ENCODE measurements at places on chromosomes 3 and 15.

DNA sequence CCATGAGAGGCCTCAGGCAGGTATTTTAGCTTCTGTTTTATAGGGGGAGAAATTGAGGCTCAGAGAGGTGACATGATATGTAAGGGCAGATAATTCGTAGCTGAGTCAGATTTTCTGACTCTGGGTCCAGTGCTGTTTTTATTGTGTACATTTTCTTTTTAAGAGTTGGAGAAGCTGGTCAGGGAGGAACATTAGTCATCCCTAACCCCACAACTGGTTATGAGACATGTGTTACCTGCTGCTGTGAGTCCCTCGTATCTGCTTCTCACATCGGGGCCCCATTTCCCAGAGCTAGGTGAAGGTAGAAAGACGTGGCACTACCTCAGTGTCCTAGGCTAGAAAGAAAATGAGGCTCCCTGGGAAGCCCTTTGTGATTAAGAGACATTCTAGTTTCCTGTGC lies 28.6 kb downstream of the GALNT15 start:
- DNase-seq: no peak

GRCh38 chr3:150106740-150107428 lies 136.2 kb upstream of the PFN2 start:
- DNase-seq: no peak

DNA sequence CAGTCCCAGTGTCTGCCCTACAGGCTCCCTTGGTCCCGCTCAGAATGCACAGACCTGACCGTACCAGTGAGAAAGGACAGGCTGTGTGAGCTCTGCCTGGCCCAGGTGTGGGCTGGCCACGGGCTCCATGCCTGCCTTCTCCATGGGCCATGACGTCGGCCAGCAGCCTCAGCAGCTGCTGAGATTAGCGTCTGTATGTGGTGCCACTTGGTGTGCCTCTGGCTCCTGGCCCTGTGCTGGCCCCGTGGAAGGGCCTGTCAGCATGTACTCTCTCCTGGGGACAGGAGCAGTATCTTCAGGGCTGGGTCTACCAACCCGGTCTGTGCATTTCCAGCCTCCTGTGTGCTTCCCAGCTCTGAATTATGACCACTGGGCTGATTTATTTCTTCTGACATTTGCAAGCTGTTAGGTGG lies 25.7 kb downstream of the KLF13 start:
- no peak for DNase-seq

DNA sequence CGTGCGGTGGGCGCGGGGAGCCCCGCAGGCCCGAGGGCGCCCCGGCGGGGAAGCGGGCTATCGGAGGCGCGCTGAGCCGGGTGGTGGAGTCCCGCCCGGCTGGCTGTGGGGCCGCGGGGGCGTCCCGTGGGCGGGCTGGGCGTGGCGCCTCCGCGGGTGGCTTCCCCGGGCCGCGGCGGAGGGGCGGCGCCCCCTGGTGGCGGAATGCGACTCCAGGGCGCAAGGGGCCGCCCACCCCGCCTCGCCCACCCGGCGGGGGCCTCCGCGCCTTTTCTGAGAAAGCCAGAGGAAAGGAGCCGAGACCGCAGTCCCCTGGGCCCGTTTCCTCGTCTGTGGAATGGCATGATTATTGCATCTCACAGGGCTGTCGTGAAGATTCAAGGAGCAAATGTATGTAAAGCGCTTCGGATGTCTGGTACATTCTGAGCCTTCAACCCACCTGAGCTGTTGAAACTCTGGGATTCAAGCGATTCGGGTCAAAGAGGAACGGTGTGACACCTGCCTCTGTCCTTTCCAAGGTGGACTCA lies 31.9 kb upstream of the RAB6B start:
- peak; percentile 83 for DNase-seq

DNA sequence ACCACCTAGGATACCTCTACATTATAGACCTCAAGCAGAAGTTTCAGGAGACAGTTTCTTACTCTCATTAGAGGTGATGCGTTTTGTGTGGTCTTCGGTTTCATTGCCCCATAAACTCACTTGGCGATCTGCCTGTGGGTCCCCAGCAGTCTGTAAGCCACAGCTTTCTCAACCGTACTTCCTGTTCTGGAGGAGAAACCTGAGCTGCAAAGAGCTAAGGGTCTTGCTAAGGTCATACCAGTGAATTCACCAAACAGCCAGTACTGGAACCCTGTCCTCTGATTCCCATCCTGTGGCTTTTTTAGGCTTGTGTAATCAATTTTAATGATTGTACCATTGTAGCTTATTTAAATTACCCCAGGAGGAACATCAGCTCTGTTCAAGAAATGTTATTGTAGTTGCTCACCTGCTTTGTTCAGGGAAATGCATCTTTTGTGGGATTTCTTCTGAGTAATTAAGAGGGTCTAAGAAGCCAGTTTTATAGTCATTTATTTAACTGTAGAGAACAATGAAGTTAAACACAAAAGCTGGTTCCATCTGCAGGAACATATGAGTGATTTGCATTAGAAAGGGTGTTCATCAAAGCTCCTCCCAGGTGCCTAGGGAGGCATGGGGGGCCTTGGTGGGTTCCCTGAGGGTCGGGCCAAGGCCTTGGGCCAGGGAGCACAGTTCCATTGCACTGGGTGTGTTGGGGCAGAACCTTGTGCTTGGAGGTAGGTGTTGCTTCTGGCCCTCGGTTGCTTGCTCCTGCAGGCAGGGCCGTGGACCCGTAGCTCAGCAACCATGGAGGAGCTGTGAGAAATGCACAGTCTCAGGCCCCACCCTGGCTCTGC lies 69.6 kb downstream of the APBA2 start:
- no peak for DNase-seq

GRCh38 chr3:141629976-141630375 lies 108.1 kb upstream of the RNF7 start:
- no peak for DNase-seq
